ENCODE measurements at places on chromosomes 3 and 15.
A peak's percentile ranks its signal among the peaks of the same experiment; 100 is the strongest.

GRCh38 chr3:126490619-126491018 is 14.9 kb upstream of the ZXDC start:
- no peak for DNase-seq

GRCh38 chr3:112755845-112756613 is 90.6 kb downstream of the CD200R1L start:
- no peak for DNase-seq

- DNase-seq: peak; percentile 68
Measured at GRCh38 chr15:32872621-32873283, 154.9 kb downstream of the GREM1 start.

DNA sequence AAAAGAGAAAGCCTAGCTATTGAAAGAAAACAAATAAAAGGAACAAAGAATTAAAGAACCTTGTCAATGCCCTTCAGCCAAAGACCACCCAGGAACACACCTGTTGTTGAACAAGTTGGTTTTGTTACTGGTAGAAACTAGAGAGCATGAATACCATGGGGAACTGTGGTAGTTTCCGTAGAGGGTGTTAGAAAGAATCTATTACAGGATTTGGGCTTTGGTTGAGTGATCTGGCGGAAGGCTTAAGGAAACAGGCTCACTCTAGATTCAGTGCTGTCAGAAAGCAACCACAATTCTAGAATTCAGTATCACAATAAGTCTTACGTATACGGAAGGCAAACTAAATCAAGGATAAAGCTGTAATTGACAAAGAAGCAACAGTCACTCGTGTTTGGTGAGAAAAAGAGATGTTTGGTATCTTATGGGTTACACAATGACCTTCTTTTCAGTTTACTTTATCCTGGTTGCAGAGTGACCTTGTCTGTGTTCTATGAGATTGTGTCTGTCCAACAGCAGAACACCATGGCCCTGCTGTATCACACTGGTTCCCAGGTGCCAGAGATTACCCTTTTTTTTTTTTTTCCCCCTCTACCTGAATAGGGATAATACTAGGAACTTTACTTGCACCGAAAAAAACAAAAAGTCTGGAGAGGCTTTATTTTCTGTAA is 265.9 kb downstream of the SHQ1 start:
- no peak for DNase-seq

GRCh38 chr15:63038926-63039673 is 3.4 kb upstream of the TPM1 start:
- DNase-seq: no peak
